ENCODE measurements at places on chromosomes 5 and 9.

GRCh38 chr5:160497878-160498277 is 76.2 kb downstream of the PTTG1 start:
- DNase-seq: no peak

- no peak for DNase-seq
These were observed 322.4 kb downstream of the TMEM167A start for GRCh38 chr5:82754759-82755158.

DNA sequence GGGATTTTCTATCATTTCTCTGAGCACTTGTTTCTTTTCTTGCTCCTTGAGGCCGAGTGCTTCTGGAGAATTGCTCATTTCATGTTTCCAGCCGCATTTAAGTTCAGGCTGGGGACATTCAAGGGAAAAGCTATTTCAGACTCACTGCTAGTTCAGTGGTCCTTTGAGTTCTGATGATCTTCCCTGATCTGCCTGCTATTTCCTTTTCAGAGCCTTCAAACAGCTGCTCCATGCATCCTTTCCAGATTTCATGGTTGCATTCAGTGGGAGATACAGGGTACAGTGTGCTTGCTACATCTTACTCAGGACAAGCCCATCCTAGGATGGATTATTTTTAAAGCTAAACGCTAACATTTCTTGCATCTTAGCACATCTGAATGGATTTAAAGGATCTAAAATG is 14.7 kb downstream of the NDUFS4 start:
- DNase-seq: no peak

GRCh38 chr9:93592008-93592642 is 15.7 kb downstream of the PHF2 start:
- DNase-seq: no peak

- no peak for DNase-seq
These were observed 84.1 kb downstream of the SLIT3 start for GRCh38 chr5:169216866-169217265.

GRCh38 chr9:126239515-126239914 is 87.1 kb upstream of the MVB12B start:
- DNase-seq: no peak

- DNase-seq: peak; percentile 26
These were observed 5.0 kb downstream of the EBF1 start for GRCh38 chr5:159094745-159095144.

DNA sequence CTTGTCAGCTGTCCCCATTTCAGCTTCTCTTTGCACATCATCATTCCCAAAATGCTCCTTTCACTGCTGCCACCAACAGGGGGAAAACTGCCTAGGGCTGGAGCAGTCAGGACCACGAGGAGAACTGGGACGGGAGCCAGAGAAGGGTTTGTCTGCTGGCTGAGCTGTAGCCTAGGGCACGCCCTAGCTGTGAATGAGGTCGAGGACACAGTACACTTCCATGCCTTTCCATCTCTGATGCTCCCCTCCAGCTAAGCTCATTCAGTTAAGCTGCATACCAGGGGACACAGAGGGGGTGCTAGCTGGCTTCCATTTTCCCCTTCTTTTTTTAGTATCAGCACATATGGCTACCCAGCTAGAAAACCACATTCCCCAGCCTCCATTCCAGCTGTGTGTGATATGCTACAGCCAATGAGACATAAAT is 64.7 kb downstream of the STK10 start:
- peak; percentile 2 for DNase-seq

DNA sequence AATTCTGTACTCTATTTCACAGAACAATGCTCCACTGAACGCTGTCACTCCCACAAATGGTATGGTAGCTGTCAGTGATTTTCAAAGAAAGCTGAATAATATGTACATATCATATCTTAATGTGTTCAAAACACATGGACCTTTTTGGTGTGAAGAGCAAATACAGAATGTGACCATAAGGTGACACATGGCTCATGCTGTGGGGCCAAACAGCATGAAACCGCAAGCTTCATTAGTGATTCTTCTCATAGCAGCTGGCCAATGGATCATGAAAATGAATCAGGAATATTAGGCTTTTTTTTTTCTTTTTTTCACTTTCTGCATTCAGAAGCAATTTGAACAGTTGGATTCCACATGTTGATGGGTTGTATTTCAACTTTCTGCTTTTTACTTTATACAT is 54.9 kb upstream of the CDH9 start:
- DNase-seq: peak; percentile 14

DNA sequence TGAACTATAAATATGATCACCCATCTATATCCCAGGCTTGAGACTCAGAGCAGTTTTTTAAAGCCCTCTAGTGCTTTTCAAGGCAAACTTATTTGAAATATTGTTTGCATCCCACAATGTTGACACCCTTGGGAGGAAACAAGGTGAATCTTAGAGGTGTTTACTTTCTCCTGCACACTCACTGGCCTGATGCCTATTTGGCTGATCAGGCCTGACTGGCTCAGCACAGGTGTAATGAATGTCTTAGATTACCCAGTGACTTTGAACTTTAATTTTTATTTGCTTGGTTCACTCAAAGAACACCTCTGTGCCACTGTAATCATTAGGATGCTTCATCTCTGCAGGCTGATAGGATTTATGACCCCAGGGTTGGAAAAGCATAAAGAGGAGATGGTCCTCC is 158.3 kb downstream of the KCTD16 start:
- no peak for DNase-seq

DNA sequence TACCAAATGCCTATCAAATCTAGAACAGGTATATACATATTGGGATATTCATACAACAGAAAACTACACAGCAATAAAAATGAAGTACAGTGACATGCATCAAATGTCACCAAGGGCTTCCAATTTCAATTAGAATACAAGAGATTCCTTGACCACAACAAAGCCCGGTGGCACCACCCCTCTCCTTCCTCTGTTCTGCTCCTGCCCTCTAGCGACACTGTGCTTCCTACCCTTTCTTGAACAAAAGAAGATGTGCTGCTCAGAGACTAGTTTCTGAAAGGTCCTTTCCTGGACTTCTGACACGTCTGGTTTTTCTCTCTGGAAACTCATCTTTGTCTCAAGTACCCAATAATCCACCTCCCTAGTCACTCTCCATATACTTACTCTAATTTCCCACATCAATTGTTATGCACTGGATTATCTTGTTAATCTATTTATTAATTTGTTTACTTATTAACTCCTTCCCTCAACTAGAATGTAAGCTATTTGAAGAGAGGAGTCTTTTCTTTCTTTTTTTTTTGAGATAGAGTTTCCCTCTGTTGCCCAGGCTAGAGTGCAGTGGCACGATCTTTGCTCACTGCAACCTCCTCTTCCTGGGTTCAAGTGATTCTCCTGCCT is 70.4 kb upstream of the CTSV start:
- peak; percentile 49 for DNase-seq

DNA sequence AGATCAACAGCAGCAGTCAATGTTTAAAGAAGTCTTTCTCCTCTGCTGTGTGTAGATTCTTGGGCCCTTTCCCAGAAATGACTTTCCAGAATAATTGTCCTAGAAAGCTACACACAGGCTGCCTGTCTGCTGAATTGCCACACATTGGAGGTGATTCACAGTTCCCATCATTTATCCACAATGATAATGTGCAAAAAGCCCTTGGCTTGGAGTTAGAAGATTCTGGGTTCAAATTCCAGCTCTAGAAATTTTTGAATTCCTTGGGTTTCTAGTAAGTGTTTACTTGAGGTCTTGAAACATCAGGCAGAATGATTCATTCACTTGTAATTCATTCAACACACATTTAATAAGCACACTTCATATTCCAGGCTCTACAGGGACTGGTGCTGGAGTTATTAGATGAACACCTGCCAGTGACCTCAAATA is 28.6 kb upstream of the EPB41L4B start:
- DNase-seq: peak; percentile 67

DNA sequence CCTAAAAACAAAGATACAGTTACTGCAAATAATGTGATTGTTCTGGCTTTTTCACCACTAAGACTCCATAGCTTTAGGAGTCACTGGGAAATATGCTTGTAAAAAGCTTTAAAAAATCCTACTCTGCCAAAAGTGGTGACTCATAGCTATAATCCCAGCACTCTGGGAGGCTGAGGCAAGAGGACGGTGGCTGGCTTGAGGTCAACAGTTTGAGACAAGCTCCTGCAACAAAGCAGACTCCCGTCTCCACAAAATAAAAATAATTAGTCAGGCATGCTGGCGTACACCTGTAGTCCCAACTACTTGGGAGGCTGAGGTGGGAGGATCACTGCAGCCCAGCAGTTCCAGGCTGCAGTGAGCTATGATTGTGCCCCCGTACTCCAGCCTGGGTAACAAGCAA is 406.4 kb downstream of the HTR1A start:
- DNase-seq: no peak

DNA sequence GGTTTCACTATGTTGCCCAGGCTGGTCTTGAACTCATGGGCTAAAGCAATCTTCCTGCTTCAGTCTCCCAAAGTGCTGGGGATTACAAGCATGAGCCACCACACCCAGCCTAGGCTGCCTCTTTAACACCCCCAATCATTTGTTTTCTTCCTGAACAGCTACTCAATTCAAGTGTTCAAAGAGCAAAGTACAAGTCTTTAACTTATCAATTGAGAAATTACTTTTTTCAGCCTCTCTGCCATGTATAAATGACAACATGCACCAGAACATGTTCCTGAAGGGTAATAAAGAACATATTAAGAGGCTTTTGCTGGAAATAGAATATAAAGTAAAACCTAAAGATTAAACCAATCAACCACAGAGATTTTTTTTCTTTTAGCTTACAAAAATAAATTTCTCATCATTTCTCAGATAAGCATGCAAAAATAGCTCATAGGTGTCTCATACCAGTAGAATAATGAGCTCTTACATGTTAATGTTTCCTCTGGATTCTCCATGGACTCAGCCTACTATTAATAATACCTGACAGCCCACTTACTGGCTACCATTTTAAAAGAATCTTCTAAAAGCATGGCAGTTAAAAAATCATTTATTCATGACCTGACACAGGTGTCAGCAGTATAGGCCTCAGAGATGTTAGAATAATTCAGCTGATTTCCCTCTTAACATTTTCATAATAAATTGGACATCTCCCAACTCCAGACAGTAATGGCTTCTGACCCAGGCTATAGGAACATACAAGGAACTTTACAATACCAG is 60.0 kb downstream of the MCTP1 start:
- DNase-seq: no peak

DNA sequence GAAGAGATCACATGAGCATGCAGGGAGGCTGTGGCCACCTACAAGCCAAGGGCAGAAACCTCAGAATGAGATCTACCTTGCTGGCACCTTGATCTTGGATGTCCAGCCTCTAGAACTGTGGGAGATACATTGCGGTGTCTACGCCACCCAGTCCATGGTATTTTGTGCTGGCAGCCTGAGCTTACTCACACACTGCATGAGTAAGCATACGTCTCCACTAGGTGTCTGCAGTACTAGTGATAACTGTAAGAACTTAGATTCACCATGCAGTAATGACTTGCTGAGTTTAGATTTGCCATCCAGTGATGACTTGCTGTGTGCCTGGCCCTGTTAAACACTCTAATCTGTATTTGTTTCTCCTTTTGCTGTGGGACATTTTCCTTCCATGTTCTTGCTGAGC is 417.7 kb downstream of the GADD45G start:
- no peak for DNase-seq

DNA sequence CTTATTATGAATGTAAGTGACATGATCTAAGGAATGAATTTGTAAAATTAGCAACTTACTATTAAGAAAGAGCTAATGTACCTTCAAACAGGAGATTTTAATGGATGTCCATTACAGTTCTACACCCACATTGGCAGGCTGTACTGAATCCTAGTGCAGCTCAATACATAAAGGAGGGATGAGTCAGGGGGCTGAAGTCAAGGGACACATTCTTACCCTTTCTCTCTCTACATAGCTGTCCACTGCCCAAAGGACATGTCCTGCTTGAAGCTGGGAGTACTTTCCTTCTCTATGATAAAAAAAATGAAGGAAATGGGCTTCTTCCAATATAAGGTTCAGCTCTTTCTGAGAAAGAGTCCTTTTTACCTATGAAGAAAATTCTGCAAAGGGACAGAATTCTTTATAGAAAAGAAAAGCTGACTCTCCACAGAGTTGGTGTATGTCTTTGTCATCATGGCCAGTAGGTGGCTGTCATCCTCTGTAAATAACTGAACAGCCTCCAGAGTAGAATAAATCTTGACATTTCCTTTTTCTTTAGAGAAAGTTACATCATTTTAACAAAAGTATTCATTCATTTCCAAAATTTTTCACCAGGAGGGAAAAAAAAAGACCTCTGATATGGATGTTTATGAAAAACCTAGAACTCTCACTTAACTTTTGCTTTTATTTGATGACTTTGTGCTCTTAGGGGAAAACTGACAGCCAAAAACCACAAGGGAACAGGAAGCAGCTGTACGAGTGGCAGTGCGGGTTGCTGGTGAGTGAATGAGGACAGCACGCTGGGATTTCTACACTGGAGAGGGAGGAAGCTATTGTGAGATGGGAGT is 13.1 kb upstream of the IFNA14 start:
- peak; percentile 45 for DNase-seq

DNA sequence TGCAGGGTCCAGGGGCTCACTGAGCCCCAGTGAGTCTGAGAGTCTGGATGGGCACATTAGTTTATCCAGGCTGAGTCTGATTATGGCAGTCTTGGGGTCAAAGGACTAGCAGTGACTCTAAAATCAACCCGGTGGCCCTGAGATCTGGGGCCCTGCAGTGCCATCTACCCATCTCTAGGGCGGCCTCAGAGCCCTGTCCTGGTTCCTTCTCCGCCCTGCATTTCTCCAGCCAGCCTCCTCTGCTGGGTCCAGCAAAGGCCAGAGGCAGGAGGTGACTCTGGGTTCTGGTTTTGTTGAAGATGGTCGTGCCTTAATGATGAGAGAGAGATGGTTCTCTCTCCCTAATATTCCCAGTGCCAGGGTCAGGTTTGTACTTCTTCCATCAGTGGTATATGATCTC is 15.0 kb downstream of the DCANP1 start:
- DNase-seq: no peak

GRCh38 chr5:90586469-90586868 is 27.9 kb downstream of the ADGRV1 start:
- DNase-seq: no peak

DNA sequence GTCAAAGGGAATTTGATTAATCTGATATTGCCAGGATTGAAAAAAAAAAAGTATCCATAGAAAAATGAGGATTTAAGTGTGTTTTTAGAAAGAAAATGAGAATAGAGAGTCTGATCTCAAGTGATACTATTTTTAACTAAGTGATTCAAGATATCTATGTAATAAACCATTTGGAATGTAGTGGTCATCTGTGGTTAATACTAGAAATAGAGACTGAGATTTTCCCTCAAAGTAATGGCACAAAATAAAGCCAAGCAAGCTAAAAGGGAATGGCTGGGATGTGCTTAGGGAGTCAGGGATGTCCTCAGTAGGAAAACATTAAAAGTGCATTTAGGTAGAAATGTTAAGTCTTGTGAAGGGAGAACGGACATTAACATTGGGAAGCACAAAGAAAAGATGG is 90.6 kb downstream of the FBXO4 start:
- no peak for DNase-seq

- no peak for DNase-seq
These were observed 814.5 kb downstream of the MTRR start for GRCh38 chr5:8683496-8683895.

- DNase-seq: no peak
These were observed 477.4 kb downstream of the ARHGEF28 start for GRCh38 chr5:74103131-74104023.
